Activated naive CD4-positive, alpha-beta T cell treated with Interleukin-2 at 50 U/mL for 16 hours (primary cell): ENCODE measurements at places on chromosomes 11 and 22.

DNA sequence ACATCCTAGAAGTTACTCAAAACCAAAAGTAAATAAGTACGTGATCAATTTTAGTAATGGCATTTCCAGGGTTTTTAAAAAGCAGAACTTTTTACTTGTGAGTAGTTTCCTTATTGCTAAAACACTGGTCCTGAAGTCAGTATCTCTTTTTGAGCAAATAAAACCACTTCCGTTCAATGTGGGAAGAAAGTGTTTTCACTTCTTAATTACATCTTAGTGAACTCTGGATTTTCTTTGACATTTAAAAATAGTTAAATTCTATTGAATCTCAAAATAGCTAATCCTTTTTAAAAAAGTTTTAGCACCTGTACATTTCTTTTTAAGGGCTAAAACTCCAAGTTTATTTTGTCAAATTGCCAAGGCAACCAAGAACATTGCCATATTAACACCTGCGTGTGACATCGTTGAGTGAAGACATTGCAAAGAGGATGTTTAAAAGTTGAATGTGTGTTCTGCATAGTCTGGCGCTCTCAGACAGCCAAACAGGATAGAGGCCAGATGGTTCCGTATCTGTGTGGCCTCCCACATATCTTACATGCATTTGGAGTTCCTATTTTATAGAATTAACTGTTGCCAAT lies 17.2 kb upstream of the OR5B21 start:
- no peak for DNase-seq

GRCh38 chr11:104690241-104690640 lies 208.0 kb downstream of the CASP12 start:
- no peak for DNase-seq

DNA sequence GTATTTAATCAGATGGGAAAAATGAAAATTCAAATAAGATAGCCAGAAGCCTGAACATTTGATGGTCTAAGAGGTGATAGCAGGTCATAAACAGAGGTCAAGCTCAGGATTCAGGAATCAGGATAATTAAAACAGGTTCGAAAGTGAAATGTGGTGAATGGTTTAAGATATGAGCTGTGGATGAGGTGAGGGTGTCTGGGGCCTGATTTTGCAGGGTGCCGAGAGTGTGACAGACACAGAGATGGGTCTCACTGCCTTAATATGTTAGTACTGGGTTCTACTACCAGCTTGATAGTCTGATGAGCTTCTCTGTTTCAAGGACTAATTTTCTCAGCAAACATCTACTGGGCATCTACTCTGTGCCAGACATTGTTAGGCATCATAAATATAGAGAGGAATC lies 19.9 kb upstream of the EMSY start:
- no peak for DNase-seq

DNA sequence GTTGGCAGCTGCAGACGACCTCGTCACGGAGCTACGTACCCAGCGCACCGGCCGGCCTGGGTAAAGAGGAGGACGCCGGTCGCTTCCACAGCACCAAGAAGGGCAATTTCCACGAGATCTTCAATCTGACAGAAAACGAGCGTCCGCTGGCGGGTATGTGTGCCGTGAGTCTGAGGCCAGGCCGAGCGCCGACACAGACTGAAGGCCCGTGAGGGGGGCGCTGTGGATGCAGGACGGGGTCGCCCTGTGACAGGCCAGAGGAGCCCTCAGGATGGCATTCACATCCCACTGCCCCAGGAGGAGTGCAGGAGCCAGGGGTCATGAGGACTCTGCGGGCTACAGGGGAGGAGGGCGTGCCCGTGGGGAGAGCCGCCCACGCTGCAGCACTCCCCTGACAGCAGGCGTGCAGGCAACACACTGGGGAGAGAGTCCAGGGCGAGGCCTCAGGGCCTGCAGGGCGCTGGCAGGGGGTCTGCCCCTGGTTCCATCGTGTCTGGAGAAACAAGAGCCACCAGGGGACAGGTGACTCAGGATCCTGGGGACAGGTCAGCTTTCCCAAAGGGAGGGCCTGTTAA lies 53.6 kb downstream of the GRAMD4 start:
- peak; percentile 37 for DNase-seq

- no peak for DNase-seq
These were observed 34.0 kb downstream of the SLC22A12 start for GRCh38 chr11:64624883-64625481.

DNA sequence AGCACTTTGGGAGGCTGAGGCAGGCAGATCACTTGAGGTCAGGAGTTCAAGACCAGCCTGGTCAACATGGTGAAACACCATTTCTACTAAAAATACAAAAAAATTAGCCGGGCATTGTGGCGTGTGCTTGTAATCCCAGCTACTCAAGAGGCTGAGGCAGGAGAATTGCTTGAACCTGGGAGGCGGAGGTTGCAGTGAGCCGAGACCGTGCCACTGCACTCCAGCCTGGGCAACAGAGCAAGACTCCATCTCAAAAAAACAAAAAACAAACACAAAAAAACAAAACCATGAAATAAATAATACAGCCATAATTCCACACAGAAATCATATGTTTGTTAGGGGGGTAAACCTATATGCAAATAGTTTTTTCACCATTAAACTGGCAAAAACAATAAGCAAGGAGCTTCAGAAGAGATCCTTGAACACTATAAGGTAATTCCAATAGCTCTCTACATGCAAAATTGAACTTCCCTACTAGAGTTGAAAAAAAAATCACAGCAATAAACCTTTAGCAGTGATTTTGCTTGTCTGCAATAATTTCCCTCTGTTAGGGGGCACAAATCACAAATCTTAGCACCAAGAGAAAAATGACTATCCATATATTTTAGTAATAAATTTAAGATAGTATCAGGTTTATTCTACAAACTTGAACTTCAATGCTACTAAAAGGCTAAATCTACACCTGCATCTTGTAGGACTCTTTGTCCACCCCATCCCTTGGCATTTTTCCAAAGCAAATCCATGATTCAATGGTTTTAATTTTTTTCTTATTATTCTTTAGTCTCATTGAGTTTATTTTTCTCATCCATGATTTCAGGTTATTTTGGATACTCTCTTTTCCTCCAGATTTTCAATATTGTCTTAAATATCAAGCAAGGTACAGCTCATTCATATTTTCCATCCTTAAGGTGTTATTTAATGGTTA lies 3.9 kb downstream of the CSTF3 start:
- DNase-seq = no peak

- DNase-seq = peak; percentile 44
These were observed 32.2 kb downstream of the CYTH4 start for GRCh38 chr22:37314315-37315074.

GRCh38 chr22:27488456-27489177 lies 312.9 kb downstream of the MN1 start:
- DNase-seq = no peak
